ENCODE measurements at places on chromosomes 13 and 19. TPM values are rescaled to one million over a fixed set of nuclear protein-coding genes. Genes with fewer than 3 reads are reported as not detected.

Gene TEX29
- polyA plus RNA-seq: 0.22 TPM

Gene ZSCAN4
- polyA plus RNA-seq: 0.25 TPM

Gene CGB5
- polyA plus RNA-seq: not detected

Gene SAMD1
- polyA plus RNA-seq: 40.1 TPM

Gene NUFIP1
- polyA plus RNA-seq: 8.7 TPM

Gene LIM2
- polyA plus RNA-seq: not detected

Gene MAST1
- polyA plus RNA-seq: 4.4 TPM

Gene C19orf67
- polyA plus RNA-seq: 0.10 TPM

Gene NAPSA
- 2.8 TPM for polyA plus RNA-seq

- H3K4me1 ChIP-seq: no peaks in the 10 kb centered on the region
- no peak overlapping the region for H3K4me3 ChIP-seq
- H3K27ac ChIP-seq: no peak overlapping the region
- DNase-seq: no peak
- H3K27me3 ChIP-seq: no peaks in the 10 kb centered on the region
These were observed 880.4 kb downstream of the EFNB2 start for GRCh38 chr13:105655046-105655445.

- H3K4me1 ChIP-seq: peaks cover 5% of the 10 kb centered on the region
- no peak overlapping the region for H3K4me3 ChIP-seq
- DNase-seq: no peak
- H3K27me3 ChIP-seq: no peaks in the 10 kb centered on the region
- peaks cover 23% of the 10 kb centered on the region for H3K36me3 ChIP-seq
These were observed 22.7 kb downstream of the HPN start for GRCh38 chr19:35063940-35064818.

DNA sequence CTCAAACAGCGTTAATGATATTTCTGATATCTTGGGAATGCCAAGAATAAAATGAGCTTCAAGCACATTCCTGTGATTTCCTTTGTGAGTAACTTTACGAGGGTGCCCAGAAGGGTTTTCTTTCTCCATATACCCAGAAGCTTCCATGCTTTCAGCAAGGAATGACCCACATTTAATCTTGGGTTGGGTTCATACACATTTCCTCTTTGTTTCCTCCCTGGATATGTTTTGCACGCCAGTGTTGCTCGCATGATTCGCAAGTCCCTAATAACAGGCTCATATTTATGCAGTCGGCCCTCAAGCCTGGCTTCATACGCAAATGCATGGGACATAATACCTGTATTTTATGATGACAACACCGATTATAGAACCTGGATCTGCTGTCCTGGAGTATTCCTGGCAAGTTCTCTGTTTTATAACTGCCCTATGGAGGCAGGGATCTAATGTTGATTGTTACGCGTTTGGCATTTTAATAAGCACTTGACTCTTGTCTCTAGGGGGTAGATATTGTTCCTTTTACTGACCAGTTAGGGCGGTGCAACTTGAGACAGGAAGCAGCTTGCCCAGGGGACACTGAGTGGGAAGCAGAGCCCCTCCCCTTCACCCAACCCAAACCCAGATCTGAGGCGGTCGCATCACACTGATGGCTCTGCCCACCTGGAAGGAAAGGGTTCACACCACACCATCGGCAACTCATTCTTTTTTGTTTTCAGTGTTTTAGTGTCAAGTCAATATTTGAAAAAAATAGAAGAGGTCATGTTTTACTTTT is 220.4 kb upstream of the SOX1 start:
- DNase-seq: no peak
- peaks cover 9% of the 10 kb centered on the region for H3K27me3 ChIP-seq
- H3K27ac ChIP-seq: no peak overlapping the region
- no peak overlapping the region for H3K4me3 ChIP-seq

GRCh38 chr13:46339035-46339666 is 47.9 kb downstream of the RUBCNL start:
- H3K4me3 ChIP-seq: no peak overlapping the region
- H3K4me1 ChIP-seq: peaks cover 6% of the 10 kb centered on the region
- H3K27me3 ChIP-seq: no peaks in the 10 kb centered on the region
- H3K27ac ChIP-seq: no peak overlapping the region
- no peak for DNase-seq

DNA sequence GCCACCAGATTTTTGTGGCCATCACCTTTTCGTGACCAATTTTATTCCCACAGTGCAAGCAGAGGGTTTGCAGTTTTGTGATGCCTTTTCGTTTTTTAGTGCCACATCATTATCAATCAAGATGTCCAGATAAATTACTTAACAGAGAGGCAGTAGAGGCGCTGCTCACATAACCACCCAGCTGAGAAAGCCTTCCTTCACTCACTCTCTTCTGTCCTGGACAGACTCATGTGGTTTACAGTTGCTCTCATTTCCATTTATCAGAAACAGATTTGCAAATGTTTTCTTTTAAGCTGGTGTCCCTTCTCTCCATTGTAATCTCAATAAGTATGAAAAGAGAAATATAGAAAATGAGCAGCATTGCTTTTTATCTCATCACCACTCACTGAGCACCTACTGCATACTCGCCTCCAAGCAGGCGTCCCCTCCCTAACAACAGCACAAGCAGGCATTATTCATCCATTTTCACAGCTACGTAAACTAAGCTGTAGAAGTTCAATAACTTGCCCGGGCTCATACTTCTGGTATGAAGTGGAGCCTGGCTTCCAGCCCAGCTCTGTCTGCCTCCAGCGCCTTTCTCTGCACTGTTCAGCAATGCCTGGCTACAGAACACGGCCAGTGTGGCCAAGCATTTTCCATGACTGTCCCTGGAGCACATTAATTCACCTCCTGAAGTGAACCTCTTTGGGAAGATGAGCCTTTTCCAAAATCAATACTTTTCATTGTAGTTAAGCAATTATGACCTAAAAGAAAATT is 34.6 kb upstream of the KATNAL1 start:
- peak; percentile 37 for DNase-seq
- no peaks in the 10 kb centered on the region for H3K36me3 ChIP-seq
- no peaks in the 10 kb centered on the region for H3K4me1 ChIP-seq
- no peak overlapping the region for H3K27ac ChIP-seq

- no peaks in the 10 kb centered on the region for H3K36me3 ChIP-seq
- H3K27me3 ChIP-seq: no peaks in the 10 kb centered on the region
- peak; percentile 12 for DNase-seq
These were observed 260.0 kb downstream of the KLF12 start for GRCh38 chr13:73873940-73874830.

- H3K4me1 ChIP-seq: no peaks in the 10 kb centered on the region
- no peak overlapping the region for H3K4me3 ChIP-seq
- no peaks in the 10 kb centered on the region for H3K36me3 ChIP-seq
- DNase-seq: no peak
- no peak overlapping the region for H3K27ac ChIP-seq
- no peaks in the 10 kb centered on the region for H3K27me3 ChIP-seq
These were observed 106.4 kb downstream of the AKAP11 start for GRCh38 chr13:42378383-42378780.

- no peak for DNase-seq
- no peaks in the 10 kb centered on the region for H3K27me3 ChIP-seq
- no peak overlapping the region for H3K4me3 ChIP-seq
- H3K36me3 ChIP-seq: no peaks in the 10 kb centered on the region
- H3K27ac ChIP-seq: no peak overlapping the region
These were observed 29.6 kb upstream of the RCBTB2 start for GRCh38 chr13:48562296-48563066.

- peaks cover 9% of the 10 kb centered on the region for H3K4me1 ChIP-seq
- no peak overlapping the region for H3K4me3 ChIP-seq
- no peak overlapping the region for H3K27ac ChIP-seq
- no peaks in the 10 kb centered on the region for H3K27me3 ChIP-seq
- DNase-seq: no peak
These were observed 4.0 kb downstream of the TCF3 start for GRCh38 chr19:1648459-1648849.

DNA sequence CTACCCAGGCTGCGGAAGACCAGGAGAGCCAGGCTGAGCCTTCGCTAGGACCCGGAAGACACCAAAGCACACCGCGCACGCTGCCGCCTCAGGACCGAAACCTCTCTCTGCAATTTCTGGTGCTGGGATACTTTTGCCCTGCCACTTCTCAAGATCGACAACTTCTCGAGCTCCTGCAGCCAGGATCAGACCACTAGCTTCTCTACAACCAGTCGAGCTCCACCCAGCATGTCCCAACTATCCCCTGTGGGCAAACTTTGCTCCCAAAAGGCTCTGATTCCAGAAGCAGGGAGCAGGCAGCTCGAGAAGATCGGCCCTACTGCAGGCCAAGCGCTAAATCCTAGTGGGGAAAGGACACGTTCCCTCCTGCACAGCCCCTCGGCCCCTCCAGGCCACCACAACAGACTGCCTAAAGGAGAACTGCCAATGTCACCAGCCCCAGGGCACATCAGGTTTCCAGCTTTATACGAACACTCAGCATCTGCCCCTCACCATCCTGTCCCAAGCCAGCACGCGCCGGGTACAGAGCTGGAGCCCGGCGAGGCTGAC is 979 bp downstream of the AKAP8 start:
- H3K4me1 ChIP-seq: peaks cover 19% of the 10 kb centered on the region
- H3K4me3 ChIP-seq: peak overlapping the region; percentile 97
- peaks cover 10% of the 10 kb centered on the region for H3K36me3 ChIP-seq
- H3K27ac ChIP-seq: peak overlapping the region; percentile 87
- no peaks in the 10 kb centered on the region for H3K27me3 ChIP-seq
- no peak for DNase-seq

DNA sequence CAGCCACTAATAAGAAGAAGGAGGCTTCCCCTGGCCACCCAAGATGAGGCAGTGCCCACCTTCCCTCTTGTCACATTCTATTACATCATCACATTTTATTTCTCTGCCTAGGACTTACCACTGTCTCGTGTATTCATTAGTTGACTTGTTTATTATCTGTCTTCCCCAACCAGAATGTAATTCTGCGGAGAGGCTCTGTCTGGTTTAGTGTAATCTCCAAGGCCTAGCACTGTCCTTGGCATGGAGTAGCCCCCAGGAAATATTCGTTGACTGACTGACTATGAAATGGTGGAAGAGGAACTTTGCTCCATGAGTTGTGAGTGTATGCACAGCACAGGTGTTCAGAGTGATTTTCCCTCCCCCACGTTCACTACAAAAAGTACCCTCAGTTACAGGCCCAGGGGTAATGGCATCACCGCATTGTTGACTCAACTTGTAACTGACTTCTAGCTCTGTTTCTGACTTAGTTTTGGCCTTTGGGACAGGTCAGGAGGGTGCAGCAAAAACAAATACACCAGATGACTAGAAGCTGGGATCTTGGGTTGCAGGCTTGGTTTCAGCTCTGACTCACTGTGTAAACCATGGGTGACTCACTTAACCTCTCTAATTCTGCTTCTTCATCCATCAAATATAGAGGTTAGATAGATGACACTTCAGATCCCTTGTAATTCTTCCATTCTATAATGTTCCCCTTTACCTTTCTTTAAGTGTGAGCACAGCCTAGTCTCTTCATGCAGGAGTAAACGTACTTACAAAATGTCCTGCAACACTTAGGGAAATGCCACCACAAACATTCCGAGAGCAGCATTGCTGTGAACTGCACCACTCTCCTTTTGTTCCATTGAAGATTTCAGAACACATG is 229.7 kb downstream of the KCNRG start:
- DNase-seq: no peak
- no peak overlapping the region for H3K4me3 ChIP-seq
- H3K27me3 ChIP-seq: no peaks in the 10 kb centered on the region
- no peak overlapping the region for H3K27ac ChIP-seq
- H3K4me1 ChIP-seq: no peaks in the 10 kb centered on the region

DNA sequence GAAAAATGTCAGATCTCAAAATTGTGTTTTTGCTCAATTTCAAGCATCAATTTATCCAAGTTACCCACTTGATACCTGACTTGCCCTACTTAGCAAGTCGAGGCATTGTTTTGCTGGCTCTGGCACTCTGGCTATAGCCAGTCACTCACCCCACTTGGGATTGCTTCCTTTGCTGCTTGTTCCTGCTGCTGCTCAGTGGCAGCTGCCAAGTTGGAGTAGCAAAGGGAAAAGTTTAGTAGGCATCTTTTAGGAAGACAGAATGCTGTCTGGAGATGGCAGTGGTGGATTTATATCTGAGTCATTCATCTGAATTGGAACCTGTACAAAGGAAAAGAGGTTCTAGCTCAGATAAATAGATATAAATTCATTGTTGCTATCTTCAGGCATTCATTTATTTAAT is 41.2 kb downstream of the PCCA start:
- no peak overlapping the region for H3K4me3 ChIP-seq
- H3K27me3 ChIP-seq: no peaks in the 10 kb centered on the region
- H3K36me3 ChIP-seq: no peaks in the 10 kb centered on the region
- H3K4me1 ChIP-seq: no peaks in the 10 kb centered on the region
- no peak for DNase-seq

DNA sequence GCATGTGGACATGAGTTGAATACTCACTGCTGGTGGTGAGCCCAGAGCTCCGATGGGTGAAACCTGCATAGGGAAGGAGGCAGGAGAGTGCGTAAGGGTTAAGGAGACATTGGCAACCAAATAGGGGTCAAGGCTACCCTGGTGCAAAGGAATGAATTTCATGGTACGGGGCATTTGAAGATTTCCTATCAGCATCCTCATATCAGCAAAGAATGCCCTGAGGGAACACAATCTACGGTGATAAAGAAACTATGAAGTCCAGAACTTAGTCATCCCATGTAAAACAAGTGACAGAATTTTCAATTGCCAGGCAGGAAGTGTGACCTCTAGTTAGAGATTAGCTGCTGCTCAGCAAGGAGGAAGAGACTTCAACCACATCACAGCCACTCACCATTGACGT is 64.9 kb downstream of the MBD3L1 start:
- no peaks in the 10 kb centered on the region for H3K27me3 ChIP-seq
- no peak for DNase-seq
- H3K4me3 ChIP-seq: no peak overlapping the region
- no peaks in the 10 kb centered on the region for H3K36me3 ChIP-seq
- H3K4me1 ChIP-seq: no peaks in the 10 kb centered on the region

DNA sequence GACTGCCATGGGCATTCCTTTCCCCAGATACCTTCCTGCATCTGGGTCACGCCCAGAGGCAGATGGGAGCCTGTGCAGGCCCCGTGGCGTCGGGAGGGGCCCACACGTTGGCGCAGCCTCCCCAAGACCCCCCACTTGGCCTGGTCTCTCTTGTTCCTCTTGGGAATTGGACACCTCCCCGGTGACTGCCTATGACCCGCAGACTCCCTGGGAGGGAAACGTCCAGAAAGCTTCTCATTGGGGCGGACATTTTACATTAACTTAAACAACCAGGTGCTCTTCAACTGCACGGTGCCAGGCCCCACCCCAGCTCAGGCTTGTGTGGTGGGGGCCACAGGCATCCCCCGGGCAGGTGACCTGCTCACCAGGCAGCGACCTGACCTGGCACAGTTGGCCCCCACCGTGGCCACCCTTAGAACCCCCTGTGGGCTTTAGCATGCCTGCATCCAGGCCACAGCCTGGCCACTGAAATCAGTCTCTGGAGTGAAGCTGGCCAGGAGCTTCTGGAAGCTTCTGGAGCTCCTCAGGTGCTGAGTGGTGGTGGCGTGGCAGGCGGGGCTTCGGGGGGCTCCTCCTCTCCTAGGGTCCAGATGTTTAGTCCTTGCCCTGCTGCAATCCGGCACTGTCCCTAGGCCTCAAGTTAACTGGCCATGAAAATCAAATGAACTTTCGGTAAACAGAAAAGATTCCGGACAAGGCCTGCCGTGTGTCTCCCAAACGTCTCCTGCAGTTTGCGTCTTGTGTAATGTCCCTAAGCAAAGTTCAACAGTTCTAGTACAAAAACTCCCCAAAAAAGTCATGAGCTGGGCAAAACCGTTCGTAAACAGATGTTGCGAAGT is 8.5 kb upstream of the PROZ start:
- no peak overlapping the region for H3K4me3 ChIP-seq
- peaks cover 4% of the 10 kb centered on the region for H3K27me3 ChIP-seq
- H3K4me1 ChIP-seq: peaks cover 6% of the 10 kb centered on the region
- DNase-seq: no peak
- H3K27ac ChIP-seq: no peak overlapping the region

Data from large intestine (tissue), 12 donors.